ENCODE measurements at places on chromosomes 2 and 18.

GRCh38 chr2:150255528-150255927 lies 231.9 kb downstream of the RND3 start:
- no peak for DNase-seq

GRCh38 chr2:112314856-112315255 lies 39.5 kb downstream of the ZC3H6 start:
- DNase-seq: no peak

DNA sequence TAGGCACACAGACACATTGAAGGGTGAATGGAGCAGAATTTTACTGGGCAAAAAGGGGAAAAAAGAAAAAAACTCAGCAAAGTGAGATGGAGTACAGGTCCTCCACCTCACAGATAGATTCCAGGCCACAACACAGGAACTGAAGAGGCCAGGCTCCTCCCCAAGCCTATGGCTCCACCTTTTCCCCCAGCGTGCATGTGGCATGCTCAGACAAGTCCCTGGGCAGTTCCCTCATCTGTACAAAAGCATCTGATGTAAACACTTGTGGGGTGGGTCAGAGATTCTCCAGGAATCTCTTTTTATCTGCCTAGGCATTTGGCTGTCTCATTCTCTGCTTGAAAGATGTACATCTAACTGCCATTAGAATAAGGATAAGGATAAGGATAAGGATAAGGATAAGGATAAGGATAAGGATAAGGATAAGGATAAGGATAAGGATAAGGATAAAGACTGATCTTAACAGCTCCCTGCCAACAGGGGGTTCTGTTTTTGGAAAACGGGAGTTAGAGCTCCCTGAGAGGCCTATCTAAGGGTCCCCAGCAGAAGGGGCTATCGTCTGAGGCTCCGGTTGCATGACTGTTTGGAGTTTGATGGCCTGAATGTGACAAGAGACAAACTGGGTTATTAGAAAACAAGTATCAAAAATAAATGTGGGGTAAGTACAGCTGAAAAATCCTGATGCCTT lies 17.2 kb upstream of the ASXL3 start:
- no peak for DNase-seq

GRCh38 chr18:6593142-6593885 lies 136.2 kb upstream of the ARHGAP28 start:
- no peak for DNase-seq

All from cortex of kidney (tissue), 1 donor.